OCI-LY7 (cell line): ENCODE measurements at places on chromosomes 7 and 10.

- DNase-seq = no peak
Observed at GRCh38 chr7:27223941-27224575, 18.5 kb upstream of the EVX1 start.

- DNase-seq = no peak
Observed at GRCh38 chr7:70505468-70505867, 626.5 kb upstream of the GALNT17 start.

DNA sequence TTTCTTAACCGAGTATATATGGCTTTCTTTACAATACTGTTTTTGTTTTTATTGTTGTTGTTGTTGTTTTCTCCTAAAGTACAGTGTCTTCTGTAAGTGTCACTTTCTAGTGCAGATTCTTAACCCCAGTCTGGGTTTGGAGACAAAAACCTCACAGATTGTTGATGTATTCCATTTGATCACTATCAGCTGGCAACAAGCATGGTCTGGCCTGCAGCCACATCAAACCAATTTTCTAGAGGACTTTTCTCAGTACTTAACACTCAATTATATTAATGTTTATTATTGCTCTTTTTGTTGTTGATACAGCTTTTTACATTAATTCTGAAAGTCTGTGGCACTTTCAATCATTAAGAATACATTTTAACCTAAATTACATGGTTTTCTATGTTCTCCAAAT is 17.1 kb downstream of the LRRN3 start:
- no peak for DNase-seq

DNA sequence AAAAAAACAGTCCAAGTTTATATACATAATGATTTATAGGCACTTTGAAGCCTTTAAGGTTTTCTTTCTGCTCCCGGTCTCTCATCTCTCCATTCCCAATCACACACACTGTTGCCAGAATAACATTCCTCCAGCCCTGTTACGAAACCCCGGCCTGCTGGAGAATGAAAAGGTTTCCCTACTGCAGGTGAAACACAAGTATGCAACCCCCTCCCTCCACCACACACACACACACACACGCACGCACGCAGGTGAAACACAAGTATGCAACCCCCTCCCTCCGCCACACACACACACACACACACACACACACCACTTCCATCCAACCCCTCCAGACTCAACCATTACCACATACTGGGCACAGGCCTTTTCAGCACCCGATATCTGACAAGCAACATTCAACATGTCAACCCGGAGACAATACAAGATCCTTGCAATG is 87.5 kb downstream of the PARD3 start:
- DNase-seq = no peak

GRCh38 chr7:45085619-45086200 is 3.1 kb downstream of the NACAD start:
- no peak for DNase-seq

DNA sequence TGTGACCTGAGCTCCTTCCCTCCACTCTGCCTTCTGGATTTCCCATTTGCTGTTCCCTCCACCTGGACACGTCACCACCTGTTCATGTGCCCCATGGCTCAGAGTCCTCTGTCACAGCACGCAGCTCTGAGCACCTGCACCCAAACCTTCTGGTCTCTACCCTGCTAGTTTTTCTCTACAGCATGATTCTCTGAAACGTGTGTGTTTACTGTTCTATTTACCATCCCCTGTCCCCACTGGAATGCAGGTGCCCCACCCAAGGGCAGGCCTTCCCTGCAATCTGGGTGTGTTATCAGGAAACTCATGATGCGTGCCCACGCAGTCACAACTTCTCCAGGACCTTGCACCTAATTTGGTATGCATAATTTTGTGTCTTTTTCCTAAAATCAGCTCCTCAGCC is 284.4 kb upstream of the IGFBP3 start:
- DNase-seq = no peak

- DNase-seq = no peak
Observed at GRCh38 chr7:41147606-41148485, 555.0 kb downstream of the INHBA start.

- DNase-seq = no peak
Observed at GRCh38 chr7:116785843-116786242, 76.5 kb upstream of the CAPZA2 start.

DNA sequence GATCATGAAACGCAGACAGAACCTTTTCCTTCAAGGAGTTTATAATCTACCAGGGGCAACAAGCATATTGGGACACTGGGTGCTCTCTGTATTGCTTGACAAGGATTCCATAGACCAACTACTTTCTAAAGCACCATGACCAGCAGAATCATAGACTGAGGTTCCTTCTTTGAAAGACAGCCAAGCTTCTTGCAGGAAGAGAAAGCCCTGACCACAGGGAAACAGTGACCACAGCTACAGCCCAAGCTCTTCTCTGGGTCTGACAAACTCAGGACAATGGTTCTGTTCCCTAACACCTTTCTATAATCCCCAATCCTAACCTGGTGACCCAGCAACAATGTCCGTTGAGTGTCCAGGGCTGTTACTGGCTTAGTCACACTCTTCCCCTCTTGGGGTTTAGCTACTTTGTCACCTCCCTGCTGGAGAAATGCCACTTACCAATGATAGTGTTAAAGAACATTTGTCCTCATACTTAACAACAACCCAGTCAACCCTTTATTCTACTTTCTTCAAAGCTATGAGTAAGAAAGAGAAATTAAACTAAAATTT is 155.7 kb downstream of the JAZF1 start:
- no peak for DNase-seq

- DNase-seq = no peak
Observed at GRCh38 chr10:93818086-93818485, 60.4 kb downstream of the LGI1 start.

DNA sequence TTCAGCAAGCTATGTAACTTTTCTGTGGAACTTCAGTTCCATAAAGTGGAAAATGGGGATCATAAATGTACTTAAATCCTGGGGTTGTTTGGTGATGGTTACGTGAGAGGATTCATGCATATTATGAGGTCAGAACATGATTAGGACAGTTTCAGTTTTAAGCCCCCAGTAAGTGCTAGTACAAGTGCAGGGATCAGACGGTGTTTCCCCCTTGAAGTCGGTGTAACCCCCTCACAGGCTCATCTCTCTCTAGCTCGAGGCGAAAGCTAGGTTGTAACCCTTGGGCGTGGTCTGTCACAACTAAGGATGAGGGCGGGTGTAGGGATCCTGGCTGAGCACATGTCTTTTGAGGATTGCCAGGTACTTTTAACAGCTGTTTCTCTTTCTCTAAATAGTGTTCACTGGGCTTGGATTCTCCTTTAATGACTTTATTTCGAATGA is 84.7 kb downstream of the SPAG6 start:
- no peak for DNase-seq

- peak; percentile 71 for DNase-seq
Observed at GRCh38 chr10:77837248-77837924, 89.2 kb downstream of the DLG5 start.

- no peak for DNase-seq
Observed at GRCh38 chr7:31284106-31284505, 56.4 kb downstream of the NEUROD6 start.

- no peak for DNase-seq
Observed at GRCh38 chr10:1156921-1157614, 100.9 kb downstream of the WDR37 start.

DNA sequence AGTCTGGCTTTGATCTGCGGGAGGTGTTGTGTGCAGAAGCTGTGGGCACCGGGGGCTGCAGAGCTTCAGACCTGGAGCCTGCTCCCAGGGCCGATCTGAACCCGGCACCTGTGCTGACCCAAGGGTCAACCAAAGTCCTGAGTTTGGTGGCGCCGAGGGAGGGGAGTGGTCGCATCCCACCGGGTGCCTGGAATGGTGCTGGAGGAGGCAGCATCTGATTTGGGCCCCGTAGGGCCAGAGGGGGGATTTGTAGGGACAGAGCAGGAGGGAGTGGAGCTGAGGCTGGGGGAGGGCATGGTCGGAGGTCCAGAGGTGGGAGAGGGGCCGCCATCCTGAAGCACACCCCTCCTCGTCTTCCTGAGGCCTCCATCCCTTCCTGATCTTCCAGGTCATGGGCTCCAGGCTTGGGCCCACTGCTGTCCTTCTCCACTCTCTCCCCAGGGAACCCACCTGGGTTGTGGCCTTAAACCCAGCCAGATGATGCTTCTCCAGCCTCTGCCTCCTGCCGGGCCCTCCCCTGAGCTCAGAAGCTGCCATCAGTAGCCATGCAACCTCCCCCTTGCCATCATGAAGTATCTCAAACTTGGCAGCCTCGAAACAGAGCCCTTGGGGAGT is 112.9 kb downstream of the LHPP start:
- no peak for DNase-seq

DNA sequence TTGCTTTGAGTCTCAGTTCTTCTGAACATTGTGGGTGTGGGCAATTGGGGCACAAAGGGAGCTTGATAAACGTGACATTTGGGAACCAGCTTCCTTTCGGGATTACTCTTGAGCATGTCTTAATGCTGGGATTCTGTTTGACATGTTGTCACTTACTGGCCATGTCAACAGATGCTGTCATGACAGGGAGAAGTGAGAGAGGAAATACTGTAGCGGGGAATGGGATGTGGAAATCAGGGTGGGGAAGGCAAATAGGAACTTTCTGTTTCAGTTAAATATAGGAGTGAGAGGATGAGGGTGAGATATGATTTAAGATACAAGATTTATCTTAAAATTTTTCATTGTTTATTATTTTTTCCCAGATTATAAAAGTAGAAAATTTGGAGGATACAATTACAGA is 83.9 kb downstream of the SEC23IP start:
- no peak for DNase-seq

DNA sequence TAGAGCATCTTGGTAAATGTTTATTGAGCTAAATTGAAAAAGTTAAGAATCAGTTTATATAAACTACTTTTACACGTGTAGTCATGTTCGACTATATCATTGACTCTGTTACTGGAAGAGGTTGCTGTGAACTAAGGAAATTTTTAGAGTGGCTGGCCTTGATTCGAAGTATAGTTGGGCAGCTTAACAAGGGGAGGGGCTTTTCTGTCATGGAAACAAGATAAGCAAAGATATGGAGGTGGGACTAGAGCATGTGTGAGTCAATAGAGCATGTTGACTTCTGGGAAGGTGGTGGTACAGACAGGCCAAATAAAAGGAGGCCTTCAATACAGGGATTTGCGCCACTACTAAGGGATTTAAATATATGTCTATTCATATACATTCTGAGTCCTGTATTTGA is 7.6 kb downstream of the ATP5F1C start:
- no peak for DNase-seq

DNA sequence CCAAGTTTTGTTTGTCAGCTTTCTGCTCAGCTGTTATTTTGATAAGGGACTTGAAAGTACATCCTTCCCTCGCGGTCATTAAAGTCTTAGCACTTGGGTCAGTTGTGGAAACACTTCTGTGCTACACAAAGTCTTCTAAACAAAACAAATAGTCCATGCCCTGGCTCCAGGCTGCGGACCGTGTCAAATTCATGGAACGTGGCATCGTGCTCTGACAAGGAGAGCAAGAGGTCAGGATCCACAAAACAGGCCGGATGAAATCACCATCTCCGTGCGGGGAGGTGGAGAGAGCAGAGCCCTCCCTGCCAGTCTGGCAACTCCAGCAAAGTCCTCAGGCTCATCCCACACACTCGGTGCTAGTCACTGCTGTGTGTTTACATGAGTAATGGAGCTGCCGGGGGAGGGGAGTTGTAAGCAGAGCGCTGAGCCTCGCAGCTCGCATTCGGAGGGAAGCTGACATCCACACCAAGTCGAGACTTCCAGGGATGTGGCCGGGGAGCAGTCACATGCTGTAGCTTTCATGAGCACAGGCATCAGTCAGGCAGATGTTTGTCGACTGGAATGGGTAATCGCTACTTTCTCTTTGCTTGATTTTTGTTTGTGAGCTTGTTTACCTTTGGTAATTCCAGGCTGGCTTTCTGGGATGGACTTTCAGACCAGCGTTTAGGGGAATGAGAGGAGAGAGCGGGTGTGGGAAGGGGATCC is 147.6 kb downstream of the ARID5B start:
- DNase-seq = peak; percentile 51

- DNase-seq = no peak
Observed at GRCh38 chr10:87844837-87845623, 18.3 kb downstream of the KLLN start.

- DNase-seq = no peak
Observed at GRCh38 chr10:113516061-113516460, 36.8 kb upstream of the HABP2 start.

DNA sequence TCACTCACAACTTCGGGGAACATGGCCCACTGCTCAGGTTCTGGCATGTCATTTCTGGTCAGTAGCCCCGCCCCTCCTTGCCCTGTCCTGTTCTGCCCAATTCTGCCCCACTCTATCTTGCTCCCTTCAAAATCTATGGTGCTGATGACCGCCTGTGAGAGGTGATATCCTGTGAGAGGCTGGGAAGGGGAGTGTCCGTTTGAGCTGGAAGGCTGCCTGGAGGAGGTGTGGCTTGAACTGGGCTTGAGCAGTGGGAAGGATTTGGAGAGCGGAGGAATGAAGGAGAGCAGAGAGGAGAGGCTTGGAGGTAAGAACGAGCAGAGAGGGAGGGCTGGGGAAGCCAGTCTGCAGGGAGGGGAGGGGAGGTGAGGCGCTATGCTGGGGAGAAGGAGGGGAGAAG is 145.3 kb downstream of the RPS24 start:
- DNase-seq = no peak

DNA sequence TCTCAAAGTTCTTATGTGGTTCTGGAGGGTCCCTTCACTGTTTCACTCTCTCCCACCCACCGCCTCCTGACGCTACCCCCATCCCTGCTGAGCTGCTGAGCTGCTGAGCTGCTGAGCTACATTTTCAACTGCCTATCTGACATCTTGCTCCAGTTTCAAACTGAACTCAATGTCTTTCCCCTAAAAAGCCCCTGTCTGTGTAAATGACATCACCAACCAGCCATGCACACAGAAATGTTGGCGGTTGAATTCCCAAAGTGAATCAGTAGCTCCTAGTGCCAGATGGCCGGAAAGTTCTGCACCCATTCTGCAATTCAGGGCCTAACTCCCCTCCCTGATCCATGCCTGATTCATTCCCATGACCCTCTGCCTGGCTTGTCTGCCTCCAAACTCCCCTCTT is 71.2 kb downstream of the WNT2 start:
- DNase-seq = no peak

- no peak for DNase-seq
Observed at GRCh38 chr7:41867639-41868280, 164.9 kb upstream of the INHBA start.

DNA sequence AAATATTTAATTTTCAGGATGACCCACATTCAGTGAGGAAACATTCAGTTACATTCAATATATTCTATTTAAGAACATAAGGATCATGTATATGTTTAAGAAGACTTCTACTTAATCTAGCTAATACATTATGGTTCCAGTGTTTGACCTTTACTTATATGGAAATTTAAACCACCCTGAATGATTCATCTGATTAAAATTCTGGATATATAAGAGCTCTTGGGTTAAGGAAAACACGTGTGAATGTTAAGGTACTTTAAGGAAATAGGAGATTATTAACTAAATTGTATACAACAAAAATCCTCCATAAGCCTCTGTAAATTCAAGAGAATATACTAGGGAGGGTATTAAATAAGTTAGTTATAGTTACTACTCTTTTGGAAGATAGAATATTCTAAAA is 40.9 kb downstream of the HDAC9 start:
- no peak for DNase-seq

DNA sequence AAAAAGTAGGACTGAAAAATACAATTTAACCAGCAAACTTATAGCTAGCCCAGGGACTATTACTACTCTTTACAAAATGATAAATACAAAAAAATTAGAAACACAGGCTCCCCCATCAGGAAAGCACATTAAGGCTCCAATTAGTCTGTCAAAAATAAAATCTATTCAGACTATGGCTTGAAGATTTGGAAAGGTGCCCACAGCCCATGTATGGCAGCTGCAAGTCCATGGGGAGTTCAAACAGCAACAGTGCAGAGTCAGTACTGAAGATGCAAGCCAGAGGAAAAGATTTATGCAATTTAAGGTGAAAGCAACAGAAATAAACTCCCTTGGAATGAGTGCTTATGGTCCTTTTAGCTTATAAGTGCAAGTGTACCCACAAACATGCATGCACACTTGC is 29.7 kb downstream of the IMMP2L start:
- no peak for DNase-seq
